Frontal cortex (tissue), 4 donors: ENCODE measurements at places on chromosomes 1 and 21. TPM values are rescaled to one million over a fixed set of nuclear protein-coding genes. Genes with fewer than 3 reads are reported as not detected.

The GPR52 gene
- total RNA-seq: 2.9 TPM

DNA sequence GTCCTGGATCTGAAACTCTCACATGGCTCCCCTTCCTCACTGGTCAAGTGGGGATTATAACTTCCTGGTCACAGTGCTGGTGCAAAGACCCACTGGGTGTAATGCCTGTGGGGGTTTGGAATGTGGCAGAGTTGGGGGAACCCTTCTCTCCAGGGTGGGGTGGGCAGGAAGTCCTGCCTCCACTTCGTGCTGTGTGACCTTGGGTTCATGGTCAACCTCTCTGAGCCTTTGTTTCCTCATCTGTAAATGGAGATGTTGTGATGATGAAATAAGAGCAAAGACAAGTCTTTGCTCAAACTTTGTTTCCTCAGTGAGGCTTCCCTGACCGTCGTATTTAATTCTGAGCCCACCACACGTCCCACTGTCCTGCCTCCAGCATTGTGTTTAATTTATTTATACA is 564.7 kb downstream of the PTPRU start:
- no peak for DNase-seq

The KRTAP19-1 gene
- not detected for total RNA-seq

The ARMH1 gene
- 4.5 TPM for total RNA-seq

DNA sequence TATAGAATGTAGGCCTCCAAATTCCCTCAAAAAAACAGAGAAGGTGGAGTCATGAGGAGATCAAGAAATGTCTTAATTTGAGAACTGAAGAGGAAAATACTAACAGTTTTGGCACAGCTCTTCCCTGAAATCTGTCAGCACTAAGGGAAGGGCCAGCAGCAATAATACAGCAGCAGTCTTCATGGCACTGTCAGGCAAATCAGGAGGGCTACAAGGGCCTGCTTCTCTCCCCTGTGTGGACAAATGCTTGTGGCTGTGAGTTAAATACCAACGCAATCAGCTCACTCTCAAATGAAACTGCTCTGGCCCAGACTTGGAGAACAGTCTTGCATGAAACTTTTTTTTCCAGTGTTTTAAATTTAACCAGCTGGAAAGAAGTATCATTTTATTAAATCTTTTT is 20.5 kb upstream of the CNN3 start:
- DNase-seq: no peak

DNA sequence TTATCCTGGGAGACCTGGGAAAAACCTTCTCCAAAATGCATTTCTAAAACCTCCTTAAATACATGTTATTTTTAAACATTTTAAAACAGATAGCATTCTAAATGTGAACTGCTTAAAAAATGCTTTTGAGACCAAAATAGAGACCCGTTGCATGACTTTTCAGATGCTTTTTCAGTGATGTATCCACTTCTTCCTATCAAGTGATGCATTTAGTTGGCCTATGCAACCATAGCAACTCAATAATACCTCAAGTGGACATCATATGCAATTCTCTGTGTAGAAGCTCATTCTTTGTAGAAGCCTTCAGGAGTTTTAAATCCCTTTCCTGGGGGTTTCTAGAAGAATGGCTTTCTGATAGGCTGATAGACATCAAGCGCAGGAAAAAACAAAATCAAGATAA is 94.5 kb upstream of the RAVER2 start:
- DNase-seq: no peak

DNA sequence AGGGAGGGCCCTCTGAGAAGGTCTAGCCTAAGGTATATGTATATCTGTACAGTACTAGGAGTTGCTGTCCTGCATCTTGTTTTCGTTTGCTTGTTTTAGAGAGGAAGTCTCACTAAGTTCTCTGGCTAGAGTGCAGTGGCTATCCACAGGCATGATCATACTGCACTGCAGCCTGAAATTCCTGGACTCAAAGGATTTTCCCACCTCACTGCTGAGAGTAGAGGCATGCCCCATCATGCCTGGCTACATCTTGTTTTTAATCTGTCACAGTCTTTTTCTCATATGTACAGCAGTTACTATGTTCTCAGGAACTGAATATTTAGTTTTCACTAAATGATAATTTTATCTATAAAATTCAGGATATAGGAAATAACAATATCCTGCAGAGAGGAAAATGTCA is 15.3 kb upstream of the PYHIN1 start:
- no peak for DNase-seq

DNA sequence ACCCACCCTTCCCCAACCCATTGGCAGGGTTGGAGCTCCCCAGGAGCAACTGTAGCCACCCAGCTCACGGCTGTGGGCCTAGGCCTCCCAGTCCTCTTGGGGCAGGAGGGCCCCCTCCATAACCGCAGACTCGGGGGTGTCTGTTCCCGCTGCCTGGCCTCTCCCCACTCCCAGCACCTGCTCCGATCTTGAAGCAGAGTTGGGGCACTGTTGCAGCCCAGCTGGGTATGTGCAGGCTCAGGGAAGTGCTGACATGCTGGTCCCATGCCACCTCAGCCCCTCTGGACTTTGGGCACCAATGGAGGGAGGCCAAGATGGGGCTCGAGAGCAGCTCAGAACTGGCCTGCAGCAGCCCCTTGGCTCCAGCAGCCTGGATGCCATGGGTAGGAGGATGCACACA is 54.8 kb upstream of the KRTAP11-1 start:
- no peak for DNase-seq

The FAM163A gene
- total RNA-seq: 0.41 TPM

DNA sequence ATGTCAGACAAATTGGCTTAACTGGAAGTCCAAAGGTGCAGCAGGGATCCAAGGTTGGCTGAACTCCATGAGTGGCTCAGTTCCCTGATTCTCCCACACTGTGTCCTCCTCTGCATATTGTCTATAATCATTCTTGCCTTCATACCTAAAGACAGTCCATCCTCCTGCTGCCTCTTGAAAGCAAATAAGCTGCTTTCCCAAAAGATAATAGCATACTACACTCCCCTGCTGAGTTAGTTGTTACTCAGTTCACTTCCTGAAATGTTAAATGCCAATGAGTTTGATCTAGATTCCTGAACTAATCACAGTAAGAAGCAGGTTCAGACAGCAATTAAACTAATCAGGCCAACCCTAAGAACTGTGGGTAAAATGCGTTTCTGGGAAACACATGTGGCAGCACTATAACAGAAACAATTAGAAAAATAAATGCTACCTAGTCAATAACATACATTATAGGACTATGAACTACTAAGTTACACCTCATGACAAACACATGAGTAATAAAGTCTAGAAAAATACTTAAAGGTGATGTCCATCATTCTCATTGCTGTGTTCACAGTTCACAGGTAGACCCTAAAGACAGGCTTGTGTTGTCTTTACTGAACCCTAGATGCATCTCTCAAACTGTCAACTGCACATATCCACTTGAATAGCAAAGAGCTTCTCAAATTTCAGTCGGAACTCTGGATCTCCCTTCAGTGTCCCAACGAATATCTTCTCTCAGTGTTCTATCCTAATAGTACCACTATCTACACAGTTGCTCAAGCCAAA is 50.8 kb upstream of the BOLA1 start:
- DNase-seq: no peak

DNA sequence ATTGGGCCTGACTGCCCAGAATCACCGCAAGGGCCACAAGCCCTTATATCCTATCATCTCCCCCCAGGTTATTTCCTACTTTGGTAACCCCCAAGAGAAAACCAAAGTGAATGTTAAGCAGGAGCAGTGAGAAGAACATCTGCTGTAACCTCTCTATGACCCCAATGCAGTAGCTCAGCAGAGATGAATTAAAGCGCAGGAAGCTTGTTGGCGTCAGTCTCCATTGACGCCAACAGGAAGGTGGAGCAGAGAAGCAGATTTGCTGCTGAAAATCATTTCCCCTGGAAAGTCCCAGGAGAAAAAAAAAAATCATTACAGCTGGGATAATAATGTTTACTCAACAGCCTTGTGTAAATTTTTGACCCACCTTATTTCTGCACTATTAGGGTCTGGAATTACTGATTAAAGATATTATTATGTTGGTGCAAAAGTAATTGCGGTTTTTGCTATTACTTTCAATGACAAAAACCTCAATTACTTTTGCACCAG is 33.2 kb upstream of the FAM163A start:
- no peak for DNase-seq

The UBL4B gene
- total RNA-seq: 0.41 TPM

DNA sequence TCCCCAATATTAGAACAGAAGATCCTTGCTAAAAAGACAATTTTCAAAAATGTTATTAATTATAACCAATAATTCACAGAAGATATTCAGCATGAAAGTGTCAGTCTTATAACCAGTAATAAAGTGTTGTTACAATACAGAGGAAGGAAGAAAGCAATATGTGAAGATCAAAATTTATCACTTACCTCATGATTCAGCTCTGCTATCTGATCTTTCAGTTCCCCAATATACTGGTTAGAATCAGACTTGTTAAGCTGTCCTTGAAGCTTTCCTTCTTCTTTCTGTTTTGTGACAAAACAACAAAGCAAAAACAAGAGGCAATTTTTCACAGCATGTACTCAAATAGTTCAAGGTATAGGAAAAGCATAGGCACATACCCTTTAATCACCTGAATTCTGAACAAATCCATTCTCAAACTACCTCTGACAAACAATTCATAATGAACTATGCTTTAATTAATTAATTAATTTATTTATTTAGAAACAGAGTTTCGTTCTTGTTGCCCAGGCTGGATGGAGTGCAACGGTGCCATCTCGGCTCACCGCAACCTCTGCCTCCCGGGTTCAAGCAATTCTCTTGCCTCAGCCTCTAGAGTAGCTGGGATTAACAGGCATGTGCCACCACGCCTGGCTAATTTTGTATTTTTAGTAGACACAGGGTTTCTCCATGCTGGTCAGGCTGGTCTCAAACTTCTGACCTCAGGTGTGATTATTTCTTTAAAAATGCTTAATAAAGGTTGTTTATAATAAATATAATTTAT is 76.9 kb upstream of the GFI1 start:
- DNase-seq: no peak

The MFAP2 gene
- total RNA-seq: 7.3 TPM

- no peak for DNase-seq
Measured at GRCh38 chr21:16568661-16569060, 838.9 kb downstream of the USP25 start.

The PARS2 gene
- total RNA-seq: 3.3 TPM

GRCh38 chr1:95561346-95561745 is 327.3 kb downstream of the RWDD3 start:
- DNase-seq: no peak

DNA sequence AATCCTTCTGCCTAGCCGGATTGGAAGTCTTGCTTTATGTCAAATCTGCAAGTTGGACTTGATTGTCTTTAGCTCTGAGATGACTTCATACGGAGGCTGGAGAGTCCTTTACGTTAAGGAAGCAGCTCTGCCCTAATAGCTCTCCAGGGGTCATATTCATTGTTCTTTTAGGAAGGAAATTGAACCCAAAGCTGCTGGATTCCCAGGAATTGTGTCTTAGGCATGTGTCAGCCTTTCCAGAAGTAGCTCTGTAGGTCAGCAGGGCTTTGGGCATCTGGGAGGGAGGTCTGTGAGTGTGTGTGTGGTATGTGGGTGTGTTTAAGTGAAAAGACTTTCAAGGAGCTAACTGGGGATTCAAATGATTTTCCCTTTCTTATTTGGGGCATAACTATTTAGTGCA is 82.4 kb downstream of the ABCA4 start:
- DNase-seq: no peak

The SLC30A1 gene
- total RNA-seq: 19.2 TPM

The NASP gene
- total RNA-seq: 59.5 TPM

GRCh38 chr1:175206687-175207086 is 14.1 kb upstream of the KIAA0040 start:
- no peak for DNase-seq

GRCh38 chr1:10495952-10496351 is 21.2 kb downstream of the PEX14 start:
- no peak for DNase-seq

The ERICH3 gene
- 16.7 TPM for total RNA-seq

- no peak for DNase-seq
Measured at GRCh38 chr1:90622666-90623065, 94.4 kb downstream of the BARHL2 start.

The OR2T35 gene
- under 0.01 TPM for total RNA-seq

DNA sequence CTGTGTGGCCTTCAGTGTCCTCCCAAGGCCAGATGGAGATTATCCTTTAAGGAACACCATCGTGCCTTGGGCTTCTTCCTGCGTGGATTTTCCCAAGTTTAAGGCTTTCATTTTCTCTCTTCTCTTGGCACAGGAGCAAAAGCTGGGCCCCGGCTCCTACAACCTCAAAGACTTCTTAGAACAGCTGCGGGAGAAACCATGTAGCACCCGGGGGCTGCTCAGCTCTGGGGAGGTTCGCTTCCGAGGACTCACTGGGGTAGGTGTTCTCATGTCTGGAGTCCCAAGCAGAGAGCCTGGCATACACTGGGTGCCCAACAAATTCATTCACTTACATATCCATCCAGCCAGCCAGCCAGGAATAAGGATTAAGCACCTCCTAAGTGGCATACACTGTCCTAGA is 6.6 kb upstream of the TTC22 start:
- DNase-seq: no peak
